ENCODE measurements at places on chromosomes 16 and 17.

- DNase-seq: no peak
These were observed 29.7 kb downstream of the KSR1 start for GRCh38 chr17:27485716-27486495.

DNA sequence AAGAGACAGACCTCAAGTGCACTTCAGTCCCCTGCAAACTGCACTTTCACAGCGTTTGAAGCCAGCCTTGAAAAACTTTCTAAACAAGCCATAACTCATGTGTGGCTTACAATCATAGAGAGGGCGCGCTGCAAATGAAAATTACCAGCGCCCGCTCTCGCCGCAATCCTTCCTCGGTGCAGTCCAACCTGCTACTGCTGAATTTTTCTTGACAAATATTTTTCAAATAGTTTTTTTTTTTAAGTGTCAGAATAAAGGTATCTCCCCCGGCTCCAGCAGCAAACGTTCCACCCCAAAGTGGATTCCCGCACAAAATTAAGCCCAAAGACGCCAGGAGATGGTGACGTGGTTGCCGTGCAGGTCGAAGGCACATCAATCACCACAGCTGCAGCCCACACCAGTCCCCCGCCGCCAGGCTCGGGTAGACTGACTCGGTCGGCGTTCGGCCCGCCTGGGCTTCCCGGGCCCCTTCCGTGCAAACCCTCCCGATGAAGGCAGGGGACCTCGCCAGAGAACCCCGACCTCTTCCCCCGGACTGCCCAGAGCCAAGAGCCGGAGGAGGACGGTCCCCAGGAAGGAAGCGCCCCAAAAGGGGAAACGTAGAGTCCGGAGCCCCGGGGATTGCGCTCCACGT is 630 bp downstream of the GRB2 start:
- peak; percentile 62 for DNase-seq

DNA sequence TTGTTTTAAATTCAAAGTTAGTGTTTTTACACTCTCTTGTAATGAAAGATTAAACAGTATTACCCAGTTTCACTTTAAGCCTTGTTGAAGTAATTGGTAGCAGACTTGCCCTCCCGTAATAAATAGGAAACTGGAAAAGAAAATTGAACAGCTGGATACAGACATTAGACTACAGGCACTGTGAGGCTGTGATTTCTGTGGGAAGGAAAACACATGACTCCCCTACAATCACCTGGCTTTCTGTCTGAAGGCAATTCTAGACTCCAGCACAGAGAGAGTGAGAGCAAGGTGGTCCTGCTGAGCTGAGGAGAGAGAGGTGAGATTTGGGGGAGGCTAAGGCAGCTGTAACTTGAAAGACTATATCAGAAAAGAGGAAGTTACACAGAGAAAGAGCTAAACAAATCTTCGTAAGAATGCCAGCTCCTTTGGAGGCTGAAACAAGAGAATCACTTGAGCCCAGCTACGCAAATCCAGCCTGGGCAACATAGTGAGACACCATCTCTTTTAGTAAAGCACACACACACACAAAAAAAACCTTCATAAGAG is 57.8 kb upstream of the CDYL2 start:
- DNase-seq: no peak

DNA sequence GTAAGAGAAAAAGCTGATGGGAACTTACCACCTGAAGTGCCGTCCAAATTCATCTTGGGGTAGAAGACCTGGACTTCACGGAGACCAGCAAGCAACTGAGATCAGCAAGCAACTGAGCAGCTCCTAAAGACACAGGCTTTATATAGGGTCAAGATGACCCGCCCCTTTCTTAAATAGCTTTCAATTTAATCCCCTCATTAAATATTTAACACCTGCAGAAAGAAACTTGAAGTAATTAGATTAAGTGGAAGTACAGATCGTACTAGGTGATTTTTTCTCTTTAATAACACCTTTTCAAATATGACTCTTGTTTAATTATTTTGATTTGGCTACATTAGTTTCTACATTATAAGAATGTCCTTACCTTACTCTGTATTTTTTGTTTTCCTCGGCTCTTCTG is at the start of gene CPHXL:
TSS of gene CPHXL (minus strand) at position 101 of the 400 bp plus-strand sequence. CDS start at position 53, 48 bp downstream.
- DNase-seq: no peak

- no peak for DNase-seq
These were observed 219.7 kb downstream of the TMEM114 start for GRCh38 chr16:8370374-8371270.

GRCh38 chr17:82444284-82444893 is 6.2 kb downstream of the CYBC1 start:
- no peak for DNase-seq

- DNase-seq: no peak
These were observed 143.2 kb downstream of the ITFG1 start for GRCh38 chr16:47317465-47318240.

DNA sequence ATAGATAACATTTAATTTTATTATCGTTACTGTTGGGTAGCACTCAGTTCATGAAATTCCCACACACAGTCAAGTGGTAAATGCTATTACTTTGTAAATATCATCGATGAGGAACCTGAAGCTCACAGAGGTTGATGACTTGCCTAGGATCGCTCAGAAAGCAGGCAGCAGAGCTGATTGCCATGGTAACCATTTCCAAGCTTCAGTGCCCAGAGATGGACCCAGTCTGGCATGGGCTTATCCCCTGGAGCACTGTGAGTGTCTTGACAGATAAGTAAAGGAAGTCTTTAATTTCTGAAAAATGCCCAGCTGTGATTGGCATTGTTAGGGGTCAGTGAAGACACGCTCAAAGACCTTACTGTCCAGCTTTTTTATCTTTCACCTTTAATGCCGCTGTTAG is 95.0 kb downstream of the PRKCB start:
- no peak for DNase-seq
